Endothelial cell (in vitro differentiated cells): ENCODE measurements at places on chromosomes 3 and 15. TPM values are rescaled to one million over a fixed set of nuclear protein-coding genes. Genes with fewer than 3 reads are reported as not detected.

DNA sequence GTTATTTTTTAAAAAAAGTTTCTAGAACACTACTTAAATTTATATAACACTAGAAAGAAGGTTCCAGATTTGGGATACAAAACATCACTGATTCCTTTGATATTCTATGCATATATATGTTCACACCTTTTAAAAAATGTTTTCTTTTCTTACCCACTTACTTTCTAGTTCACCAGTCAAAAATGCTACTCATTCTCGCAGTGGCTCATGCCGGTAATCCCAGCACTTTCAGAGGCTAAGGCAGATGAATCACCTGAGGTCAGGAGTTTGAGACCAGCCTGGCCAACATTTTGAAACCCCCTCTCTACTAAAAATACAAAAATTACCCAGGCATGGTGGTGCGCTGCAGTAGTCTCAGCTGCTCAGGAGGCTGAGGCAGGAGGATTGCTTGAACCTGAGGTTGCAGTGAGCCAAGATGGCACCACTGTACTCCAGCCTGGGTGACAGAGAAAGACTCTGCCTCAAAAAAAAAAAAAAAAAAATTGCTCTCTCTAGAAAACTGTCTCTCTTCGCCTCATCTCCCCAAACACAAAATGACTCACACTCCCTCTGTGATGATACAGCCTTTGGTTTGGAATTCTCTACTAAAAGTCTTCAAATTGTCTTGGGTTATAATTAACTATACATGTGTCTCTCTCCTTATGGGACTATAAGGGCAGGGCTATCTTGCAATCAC is 52.6 kb upstream of the TGFBR2 start:
- no peak for DNase-seq

GRCh38 chr3:9153904-9154619 is 95.4 kb downstream of the SRGAP3 start:
- DNase-seq: no peak

GRCh38 chr15:67746022-67746421 is 79.3 kb upstream of the SKOR1 start:
- DNase-seq: no peak

DNA sequence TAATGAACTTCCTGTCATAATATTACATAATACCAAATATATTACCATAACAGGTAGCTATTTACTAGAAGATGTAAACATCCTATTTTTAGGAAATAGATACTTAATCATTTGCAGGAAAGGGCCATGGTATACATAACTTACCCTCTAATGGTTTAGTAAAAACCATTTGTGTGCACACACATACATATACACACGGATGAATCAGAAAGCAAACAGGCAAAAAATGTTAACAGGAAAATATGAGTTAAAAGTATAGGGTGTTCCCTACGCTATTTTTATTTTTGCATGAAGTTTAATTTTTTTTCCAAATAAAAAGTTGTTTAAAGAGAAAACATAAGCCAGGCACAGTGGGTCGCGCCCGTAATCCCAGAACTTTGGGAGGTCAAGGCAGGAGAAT is 34.6 kb downstream of the FAM174B start:
- no peak for DNase-seq

DNA sequence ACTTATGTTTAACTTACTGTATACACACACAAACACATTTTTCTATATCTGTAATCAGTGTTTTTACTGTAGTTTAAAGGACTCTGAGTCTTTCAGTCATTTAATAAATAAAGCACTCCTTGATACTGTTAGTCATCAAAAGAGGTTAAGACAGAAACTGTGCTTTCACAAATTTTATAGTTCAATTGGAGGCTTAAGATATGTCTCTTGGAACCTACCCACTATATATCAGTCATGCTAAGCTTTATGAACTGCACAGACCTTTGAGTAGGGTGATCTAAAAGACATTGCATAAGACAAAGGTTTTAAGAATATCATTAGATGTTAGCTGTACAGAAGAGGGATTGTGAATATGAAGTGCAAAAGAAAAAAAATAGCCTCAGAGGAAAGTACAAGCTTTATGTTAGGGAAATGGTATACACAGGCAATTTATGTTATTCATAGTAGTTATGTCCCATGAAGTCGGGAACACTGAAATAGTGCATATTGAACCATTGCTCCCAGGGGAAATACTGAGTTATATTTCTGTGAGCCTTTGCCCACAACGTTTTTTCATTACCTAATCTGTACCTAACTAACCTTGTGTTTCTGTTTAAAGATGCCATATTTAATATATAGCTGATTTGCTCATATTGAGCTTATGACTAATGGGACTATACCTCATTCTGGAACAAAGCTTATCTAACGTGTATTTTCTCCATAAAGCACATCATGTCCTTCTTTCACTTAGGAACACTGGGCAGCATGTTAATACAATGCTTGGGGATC is 19.7 kb downstream of the CHMP2B start:
- no peak for DNase-seq

DNA sequence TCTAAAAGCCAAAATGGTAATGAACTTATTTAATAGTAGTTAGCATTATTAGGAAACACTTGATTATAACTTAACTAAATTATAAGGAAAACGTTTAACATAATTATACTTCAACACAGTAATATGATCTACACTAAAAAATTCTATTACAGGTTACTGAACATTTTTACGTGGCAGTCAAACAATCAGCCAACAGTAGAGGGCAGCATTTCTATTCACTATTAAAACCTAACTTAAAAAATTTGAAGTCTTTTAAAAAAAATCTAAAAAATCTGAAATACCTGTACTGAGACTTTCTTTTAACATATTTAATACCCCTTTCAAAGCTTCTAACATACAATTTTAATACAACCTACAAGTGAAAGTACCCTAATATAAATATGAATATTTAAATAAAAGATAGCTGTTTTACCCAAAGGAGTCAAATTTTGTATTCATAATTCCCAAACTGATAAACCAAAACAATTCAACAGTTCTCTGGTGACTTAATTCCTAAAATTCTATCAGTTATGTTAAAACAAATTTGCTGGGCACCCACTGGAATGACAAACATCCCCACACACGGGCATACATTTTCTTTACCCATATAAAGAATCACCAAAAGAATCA is 41.5 kb downstream of the DLG1 start:
- peak; percentile 24 for DNase-seq

DNA sequence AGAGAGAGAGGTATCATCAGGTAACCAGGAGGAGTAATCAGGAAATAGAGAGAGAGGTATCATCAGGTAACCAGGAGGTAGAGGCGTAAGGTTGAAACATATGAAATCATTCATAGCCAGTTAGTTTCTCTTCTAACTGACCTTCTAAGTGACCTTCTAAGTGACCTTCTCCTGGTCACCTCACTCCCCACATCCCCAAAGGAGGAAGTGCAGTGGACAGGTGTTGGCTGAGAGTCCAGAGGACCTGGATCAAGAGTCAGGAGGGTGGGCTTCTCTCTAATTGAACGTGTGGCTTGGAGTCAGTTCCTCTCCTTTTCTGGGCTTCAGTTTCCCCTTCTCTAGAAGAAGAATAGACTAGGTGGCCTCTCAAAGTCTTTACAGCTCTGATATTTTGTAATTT is 121.3 kb upstream of the DLG1 start:
- DNase-seq: no peak

DNA sequence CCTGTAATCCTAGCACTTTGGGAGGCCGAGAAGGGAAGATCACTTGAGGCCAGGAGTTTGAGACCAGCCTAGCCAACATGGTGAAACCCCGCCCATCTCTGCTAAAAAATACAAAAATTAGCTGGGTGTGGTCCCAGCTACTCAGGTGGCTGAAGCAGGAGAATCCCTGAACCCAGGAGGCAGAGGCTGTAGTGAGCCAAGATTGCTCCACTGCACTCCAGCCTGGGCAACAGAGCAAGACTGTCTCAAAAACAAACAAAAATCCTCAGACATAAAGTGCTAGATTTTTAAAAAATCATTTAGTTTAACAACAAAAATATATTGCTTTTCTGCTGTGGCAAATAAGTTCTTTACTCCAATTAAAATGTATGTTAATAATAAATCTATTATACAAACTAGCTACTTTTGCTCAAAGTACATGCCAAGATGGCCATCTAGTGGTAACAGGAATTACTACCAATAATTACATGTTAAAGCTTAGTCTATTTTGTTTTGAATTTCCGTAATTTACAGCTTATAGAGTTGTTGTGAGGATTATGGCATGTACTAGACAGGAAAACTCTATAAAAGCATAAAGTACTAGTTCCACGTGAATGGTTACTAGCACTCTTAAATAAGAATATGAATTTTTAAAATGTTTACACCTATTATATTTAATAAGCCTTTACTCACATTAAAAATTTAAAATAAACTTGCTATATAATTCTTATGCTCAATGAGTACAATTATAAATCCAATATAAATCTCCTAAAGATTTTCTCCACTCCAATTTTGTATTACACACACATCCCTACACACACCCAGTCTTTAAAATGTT is 39.0 kb downstream of the GABPB1 start:
- no peak for DNase-seq

The TRNT1 gene
- 12.1 TPM for total RNA-seq

The COL6A5 gene
- not detected for total RNA-seq

The KBTBD13 gene
- total RNA-seq: not detected
